ENCODE measurements at places on chromosomes 7 and 10.

DNA sequence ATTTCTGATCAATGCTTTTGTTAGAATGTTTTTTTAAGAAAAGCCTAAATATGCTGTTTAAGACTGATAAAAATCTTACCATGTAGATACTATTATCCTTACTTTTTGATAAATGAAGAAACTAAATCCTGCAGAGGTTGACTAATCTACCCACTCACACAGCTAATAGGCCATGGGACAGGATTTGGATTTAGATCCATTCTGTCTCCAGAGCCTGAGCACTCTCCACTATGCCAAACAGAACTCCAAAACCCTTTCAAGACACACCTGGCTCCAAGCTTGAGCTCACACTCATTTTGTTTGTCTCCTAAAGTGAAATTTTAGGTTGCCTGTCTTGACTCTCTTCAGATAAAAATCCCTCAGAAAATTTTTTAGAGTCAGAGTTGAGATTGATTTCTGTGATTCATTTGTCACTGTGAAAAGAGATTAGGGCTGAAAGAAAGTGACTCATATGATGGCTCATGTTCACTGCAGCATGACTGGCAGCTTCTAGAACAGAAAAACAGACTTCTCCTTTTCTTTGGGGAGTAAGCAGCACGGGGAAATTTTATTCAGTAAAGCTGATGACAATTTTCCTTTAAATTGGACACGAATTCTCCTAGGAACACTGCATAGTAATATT, 132.3 kb upstream of the POT1 start:
- no peak for DNase-seq

- no peak for DNase-seq
Observed at GRCh38 chr7:25643286-25643685, 415.0 kb upstream of the NPVF start.

- DNase-seq = no peak
Observed at GRCh38 chr10:18094332-18094731, 45.9 kb upstream of the CACNB2 start.

DNA sequence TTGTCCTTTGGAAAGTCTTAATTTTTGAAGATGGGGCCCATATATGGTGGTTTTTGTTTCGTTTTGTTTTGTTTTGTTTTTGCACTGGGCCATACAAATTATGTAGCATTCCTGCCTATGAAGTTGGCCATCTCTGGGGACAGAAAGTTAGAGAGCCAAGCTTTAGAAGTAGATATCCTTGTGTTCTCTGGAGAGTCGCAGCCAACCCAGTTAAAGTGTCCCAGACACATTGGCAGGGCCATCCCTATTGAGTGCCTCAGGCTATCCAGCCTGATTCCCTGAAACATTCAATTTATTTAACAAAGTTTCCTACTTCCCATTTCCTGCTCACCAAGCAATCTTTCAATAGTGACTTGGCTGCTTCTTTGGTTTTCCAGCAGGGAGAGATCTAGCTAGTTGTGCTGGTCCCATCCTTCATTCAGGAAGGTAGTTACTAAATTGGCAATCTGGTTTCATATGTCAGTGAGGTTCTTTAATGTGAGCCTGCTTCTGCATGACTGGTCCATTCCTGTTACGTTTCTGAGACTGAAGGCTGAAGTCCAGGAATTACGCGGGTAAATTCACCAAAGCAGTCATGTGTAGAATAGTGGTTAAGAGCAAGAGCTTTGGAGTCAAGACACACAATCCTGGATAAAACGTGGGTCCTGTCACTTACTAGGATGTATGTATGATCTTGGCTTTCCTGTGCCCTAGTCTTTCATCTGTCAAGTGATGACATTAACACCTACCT, 49.3 kb upstream of the HBP1 start:
- DNase-seq = no peak

DNA sequence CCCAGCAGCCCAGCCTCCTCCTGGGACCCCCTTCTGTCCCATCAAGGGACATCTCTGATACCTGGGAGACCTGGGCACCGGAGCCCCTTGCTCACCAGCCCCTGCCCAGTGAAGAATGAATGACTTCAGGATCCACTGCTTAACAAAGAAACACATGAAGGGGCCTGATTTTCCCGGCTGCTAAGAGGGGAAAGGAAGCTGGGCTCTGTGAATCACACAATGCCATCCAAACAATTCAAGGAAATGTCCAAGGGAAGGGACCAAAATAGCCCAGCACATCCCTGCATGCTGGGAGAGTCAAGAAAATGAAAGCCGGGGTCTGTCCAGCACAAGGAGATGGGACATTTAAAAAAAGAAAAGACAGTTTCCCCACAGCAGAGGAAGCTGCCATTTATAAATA, 128.7 kb upstream of the JCAD start:
- DNase-seq = no peak

All from CMK (cell line).